HuH-7.5 (cell line): ENCODE measurements at places on chromosomes 7 and 10.

- no peak for DNase-seq
Observed at GRCh38 chr7:101932083-101932482, 114.7 kb downstream of the CUX1 start.

DNA sequence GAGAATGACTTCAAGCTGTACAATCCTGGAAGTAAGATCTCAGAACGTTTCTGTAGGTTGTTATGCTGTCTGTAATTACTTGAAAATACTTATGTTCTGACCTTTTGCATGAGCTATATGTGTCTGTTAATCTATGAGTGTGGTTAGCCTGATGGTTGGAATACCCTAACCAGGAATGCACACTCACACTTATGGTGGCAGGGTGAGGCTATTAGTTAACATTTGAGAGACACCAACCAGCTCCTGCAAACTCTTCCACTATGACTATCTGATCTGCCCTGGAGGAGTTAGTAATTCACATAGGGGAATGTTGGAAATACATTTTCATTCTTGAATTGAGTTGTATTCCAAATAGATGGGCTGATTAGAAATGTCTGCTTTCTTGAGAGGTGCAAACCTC lies 450.3 kb downstream of the INHBA start:
- DNase-seq = no peak

DNA sequence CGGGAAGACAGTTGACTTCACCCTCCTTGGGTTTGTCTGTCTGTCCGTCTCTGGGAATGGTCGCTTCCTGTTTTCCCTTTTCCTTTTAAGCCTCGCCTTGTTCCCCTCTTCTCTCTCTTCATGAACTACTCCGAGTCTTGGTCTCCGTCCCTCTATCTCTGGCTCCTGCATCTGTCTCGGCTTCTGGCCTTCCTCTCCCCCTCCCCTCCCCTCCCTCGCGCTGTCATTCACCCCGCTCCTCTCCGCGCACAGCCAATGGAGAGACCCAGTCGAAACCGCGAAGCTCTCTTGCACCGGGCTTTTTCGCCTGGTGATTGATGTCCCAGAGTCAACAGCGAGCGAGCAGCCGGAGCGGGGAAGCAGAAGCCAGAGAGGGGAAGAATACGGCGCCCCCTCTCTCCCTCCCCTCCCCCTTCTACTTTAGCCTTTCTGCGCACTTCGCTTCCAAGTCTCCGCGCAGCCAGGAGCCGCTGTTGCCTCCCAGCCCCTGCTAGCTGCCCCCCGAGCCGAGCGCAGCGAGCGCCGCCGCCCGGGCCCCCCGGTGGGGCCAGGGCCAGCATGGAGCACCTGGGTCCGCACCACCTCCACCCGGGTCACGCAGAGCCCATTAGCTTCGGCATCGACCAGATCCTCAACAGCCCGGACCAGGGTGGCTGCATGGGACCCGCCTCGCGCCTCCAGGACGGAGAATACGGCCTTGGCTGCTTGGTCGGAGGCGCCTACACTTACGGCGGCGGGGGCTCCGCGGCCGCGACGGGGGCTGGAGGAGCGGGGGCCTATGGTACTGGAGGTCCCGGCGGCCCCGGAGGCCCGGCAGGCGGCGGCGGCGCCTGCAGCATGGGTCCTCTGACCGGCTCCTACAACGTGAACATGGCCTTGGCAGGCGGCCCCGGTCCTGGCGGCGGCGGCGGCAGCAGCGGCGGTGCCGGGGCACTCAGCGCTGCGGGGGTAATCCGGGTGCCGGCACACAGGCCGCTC lies at the start of gene TLX1:
Gene TLX1, plus strand, starts transcription at position 317 of the 978 bp plus-strand sequence. Its CDS starts 242 bp downstream, at position 559.
- DNase-seq = peak; percentile 81

GRCh38 chr7:39720586-39720985 lies 97.2 kb downstream of the RALA start:
- DNase-seq = no peak

DNA sequence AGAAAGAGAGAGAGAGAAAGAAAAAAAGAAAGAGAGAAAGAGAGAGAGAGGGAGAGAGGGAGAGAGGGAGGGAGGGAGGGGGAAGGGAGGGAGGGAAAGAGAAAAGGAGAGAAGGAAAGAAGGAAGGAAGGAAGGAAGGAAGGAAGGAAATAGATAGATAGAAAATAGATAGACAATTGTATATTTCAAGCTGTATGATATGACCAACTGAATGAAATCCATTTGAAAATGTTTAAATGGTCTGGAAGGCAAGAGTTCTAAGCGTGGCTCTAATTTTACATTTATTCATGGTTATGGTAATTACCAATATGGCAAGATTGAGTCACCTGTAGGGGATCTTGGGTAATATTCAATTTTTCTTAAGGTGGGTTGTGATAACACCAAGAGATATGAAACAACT lies 24.4 kb upstream of the CTAGE4 start:
- no peak for DNase-seq
